Amniotic epithelial cell (primary cell): ENCODE measurements at places on chromosomes 12 and 14.
A peak's percentile ranks its signal among the peaks of the same experiment; 100 is the strongest.

DNA sequence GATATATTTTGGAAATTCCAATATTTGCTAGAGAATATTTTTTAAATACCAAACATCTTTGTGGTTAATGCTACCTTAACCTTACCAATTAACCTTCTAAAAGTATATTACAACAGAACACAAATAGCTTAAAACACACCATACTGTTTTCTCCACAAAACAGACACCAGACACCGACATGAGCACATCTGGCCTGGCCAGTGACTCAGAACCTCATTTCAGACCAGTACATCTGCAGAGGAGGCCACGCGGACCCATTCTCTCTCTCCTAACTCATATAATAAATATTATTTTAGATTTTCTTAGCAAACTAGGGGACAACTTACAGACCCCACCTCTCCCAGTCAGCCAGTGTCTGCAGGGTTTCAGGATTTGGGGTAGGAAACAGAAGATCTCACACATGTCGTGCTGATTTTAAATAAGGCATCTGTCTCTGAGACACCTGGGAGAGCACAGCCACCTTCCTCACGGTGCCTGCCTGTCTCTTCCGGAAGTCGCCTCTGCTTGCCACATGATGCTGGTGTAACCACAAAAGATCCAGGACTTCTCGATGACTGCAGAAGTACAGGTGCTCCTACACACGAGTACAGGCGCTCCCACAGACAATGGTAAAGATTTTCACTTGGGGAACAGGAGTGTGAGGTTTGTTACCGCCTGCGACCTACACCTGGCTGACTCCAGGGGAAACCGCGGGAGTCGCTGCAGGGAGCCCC is 9.7 kb upstream of the ANKLE2 start:
- DNase-seq, result peak; percentile 40

DNA sequence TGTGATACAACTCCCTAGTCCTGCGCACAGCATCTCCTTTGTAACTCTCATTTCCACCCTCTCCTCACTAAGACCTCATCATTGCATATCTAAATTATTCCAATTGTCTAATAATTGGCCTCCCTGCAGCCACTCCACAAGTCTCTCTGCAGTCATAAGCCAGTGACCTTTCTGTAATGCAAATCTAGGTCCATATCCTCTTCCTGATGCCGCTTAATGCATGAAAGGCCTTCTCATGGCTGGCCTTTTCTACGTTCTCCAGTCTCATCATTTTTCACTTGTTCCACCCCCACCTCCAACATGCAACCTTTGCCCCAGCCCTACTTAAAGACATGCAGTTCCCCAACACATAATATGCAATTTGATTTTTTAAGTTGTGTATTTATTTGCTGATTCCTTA is 96.0 kb downstream of the RPAP3 start:
- DNase-seq, result no peak

DNA sequence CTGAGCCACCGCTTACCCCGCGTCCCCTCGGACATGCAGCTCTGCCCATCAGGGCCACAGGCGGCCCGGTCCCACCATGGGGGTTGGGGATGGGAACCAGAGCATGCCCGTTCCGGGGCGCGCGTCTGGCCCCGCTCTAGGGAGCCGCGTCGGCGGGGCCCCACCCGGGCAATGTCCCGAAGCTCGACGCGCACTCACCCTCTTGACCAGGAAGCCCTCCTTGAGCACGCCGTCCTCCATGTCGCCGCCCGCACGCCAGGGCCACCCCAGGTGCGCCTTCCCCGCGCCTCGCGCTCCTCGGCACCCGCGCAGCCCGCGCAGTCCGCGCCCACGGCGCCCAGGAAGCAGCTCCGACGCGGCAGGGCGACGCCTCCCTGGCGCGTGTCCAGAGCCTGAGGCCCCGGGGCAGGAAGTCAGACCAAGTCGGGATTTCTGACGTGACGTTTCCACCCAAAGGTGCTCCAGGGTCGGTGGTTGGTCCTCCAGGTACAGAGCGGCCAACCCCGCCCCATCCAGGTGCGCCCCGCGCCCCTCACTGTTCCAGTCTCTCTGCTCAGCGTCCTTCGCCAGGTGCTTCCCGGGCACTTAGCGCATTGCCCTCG is at the start of gene PLEK2:
TSS of gene PLEK2 (minus strand) at position 346 of the 602 bp plus-strand sequence. CDS start at position 240, 106 bp downstream.
- DNase-seq, result peak; percentile 32

GRCh38 chr12:67705394-67706370 is 57.1 kb downstream of the DYRK2 start:
- peak; percentile 70 for DNase-seq

DNA sequence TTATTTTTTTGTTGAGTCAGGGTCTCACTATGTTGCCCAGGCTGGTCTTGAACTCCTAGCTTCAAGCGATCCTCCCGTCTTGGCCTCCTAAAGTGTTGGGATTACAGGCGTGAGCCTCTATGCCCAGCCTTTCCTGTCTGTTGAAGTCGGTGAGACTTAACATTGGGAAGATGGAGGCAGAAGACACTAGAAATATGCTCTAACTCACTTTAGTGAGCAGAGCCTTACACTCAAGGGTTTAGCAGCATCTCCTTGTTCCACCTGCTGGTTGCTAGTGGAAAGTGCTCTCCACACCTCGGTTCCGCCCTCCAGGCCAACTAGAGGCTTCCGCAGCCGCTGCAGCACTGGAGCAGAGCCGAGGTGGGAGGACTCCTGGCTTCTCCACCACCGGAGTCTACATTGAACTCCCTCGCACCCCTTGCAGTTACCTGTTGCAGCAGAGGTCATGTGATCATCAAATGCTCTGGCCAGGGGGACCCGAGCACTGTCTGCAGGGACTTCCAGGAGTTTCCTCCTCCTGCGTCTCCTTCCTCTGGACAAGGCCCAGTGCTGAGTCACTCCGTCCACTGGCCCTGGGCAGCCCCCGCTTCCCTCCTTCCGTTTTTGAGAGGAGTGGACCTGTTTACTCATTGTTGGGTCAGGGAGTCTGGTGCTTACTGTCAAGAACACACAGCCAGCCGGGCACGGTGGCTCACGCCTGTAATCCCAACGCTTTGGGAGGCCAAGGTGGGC is 9.4 kb upstream of the HVCN1 start:
- DNase-seq, result peak; percentile 88

DNA sequence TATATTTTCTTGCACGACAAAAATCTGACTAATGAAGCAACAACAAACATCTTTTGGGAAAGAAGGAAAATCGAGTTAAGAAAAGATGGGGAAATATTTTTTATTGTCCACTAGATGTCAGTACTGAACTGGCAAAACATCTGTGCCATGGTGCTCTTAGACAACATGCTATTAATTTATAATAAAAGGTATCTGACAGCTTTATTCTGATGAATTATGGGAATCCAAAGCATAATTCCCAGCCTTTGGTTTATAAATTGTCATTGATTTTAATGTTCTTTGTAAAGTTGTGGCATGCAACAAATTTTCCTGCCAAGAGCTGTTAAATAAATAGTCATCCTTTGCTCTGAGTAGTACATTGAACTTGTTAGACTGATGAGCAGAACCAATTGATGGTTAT is 231.2 kb downstream of the ETNK1 start:
- DNase-seq, result peak; percentile 50

GRCh38 chr14:24990050-24990449 is 59.9 kb downstream of the STXBP6 start:
- no peak for DNase-seq

DNA sequence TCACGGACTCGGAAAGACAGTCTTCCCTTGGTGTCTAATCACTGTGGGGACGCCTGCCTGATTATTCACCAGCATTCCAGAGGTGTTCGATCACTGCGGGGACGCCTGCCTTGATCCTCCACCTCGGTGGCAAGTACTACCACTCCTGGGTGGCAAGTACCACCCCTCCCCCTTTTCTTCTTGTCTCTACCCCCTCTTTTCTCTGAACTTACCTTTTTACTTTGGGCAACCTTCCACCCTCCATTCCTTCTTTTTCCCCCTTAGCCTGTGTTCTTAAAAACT is 12.0 kb upstream of the LGMN start:
- no peak for DNase-seq

DNA sequence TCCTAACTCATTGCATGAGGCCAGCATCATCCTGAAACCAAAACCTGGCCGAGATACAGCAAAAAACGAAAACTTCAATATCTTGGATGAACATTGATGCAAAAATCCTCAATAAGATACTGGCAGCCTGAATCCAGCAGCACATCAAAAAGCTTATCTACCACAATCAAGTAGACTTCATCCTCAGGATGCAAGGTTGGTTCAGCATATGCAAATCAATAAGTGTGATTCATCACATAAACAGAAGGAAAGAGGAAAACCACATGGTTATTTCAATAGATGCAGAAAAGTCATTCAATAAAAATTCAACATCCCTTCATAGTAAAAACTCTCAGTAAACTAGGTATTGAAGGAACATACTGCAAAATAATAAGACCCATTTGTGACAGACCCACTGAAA is 56.5 kb upstream of the PPFIA2 start:
- DNase-seq, result no peak

DNA sequence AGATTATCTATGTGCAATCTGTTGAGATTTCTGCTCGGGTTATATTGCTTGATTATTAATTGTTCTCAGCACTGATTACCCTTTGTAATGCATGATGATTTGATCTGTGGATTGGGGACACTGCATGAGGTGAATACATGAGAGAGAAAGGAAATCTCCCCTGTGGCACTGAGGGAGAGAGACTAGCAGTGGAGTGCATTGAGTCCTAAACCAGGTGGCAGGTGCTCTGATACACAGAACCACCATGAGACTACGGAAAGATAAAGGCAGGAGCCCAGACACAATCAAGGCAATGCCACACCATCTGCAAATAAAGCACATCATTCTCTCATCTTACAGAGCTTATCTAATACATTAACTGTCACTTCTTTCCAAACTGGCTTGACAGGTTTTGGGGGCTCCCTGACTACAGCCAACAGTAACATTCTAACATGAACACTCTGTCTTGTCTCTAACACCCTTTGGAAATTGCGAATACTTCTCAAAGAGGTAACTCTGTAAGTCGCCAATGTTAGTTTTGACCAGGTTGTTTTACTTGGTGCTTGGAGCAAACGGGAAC is 37.6 kb upstream of the TSPAN8 start:
- DNase-seq, result no peak

DNA sequence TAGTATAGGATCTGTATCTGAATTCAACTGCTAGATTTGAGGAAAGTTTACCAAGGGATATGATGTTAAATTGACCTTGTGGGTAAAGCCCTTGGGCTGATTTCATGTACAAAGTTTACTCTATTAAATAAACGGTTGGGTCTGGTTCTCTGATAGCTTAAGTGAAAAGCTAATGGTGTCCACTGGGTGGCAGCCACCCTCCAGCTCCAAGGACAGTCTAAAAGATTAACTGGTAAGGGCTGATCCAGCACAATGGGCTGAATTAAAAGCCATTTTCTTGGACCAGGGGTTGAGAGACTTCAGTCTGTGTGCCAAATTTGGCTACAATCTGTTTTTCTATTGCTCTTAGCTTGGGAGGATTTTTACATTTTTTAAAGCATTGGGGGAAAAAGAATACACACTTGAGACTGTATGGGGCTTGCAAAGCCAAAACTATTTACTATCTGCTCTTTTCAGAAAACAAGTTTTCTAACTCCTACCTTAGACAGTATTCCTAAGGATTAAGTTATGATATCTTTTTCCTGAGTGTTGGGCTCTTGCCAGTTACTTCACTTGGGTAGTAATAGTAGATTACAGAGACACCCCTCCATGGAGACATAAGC is 116.5 kb downstream of the GPHN start:
- peak; percentile 61 for DNase-seq

GRCh38 chr12:87163122-87163521 is 866.1 kb downstream of the C12orf50 start:
- DNase-seq, result peak; percentile 7

GRCh38 chr12:111161898-111162297 is 207.0 kb downstream of the PHETA1 start:
- DNase-seq, result no peak

- DNase-seq, result no peak
These were observed 172.7 kb downstream of the FUT8 start for GRCh38 chr14:65585216-65585615.

GRCh38 chr12:268483-268840 is 5.8 kb upstream of the SLC6A13 start:
- DNase-seq, result no peak

GRCh38 chr14:87434011-87434410 is 559.0 kb downstream of the GALC start:
- no peak for DNase-seq

DNA sequence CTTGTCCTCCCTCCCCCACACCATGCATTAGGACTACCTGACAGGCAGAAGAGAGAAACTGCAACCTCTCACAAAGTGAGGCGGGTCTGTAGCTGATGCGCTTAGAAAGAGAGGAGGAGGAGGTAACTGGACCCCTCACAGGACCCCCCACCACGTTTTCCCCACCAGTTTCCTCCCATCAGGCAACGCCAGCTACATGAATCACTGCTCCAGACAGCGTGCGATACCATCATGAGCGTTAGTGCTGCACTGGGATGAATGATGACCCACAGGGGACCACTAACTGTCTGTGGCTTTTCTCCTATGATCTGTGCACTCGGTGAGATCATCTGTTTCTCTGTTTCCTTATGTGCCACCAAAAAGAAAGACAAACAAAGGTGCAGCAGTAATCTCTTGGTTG is 77.7 kb downstream of the KCNK10 start:
- no peak for DNase-seq

DNA sequence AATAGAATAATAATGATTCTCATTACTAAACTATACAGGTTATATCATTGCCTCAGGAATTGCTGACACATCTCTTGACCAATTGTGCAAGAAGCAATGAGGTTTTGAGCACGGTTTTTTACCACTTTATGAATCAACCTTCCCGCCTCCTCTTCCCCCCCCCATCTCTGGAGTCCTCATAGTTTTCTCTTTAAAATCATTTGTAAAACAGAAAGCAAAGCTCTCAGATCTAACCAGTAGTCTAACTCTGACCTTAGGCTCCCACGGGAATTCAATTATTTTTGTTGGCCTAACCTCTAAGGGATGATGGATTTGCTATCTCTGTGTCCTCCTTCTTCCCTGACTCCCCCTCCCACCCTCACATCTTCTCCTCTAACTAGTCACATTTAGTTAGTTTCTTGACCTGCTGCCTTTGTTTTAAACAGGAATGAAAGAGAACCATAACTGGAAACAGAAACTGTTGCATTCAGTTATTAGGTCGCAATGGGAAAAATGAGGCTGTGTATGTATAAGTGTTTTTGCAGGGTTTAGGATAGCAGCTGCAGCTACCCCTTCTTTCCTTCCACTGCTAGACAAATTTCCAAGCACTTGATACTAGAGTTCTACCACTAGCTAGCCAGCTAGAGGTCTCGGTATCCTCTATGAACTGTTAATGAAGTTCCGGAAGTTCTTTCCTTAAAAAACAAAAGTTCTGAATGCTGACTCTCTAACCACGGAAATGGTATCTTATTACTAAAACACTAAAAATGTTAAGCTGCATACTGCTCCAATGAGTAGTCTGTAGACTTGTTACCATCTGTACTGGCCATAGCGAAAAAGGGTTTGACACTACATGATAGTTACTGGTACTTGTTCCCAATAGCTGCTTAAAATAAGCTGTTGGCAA is 65.4 kb downstream of the TAOK3 start:
- peak; percentile 92 for DNase-seq
